ENCODE measurements at places on chromosomes 2 and 18.

- DNase-seq, result no peak
Measured at GRCh38 chr2:151410485-151410834, 758 bp downstream of the RIF1 start.

DNA sequence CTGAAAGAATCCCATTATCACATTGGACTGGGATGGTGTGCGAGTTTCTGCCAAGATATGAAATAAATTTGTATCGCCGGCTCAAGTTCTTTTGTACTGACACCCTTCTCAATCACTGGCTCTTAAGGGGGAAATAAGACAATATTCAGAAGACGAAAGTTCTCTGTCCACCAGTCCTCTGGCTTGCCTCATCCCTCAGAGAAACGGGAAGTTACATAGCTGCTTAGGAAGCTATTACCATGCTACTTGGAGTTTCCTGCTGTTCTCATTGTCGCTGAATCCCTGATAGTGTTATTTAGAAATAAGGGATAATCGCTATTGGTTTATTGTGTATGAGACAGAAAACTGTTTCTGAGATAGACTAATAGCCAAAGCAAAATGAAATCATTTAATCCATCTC, 205.0 kb upstream of the ZNF521 start:
- no peak for DNase-seq

DNA sequence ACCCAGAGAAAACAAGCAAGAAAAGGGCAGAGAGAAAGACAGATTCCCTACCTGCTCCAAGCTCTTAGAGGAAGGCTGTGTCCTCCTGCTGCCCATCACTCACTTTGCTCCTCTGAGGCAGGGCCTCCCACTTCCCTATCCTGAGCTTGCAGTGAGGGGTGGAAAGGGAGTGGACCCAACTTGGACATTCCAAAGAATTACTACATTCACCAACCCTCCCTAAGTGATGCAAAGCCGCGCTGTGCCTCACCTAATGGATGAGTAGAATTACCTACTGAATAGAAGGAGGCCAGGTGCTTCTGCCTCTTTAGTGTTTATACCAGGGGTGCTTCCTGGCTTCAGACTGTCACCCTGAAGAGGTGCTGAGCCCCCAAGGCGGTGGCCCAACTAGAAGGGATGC, 5.6 kb upstream of the OSR1 start:
- no peak for DNase-seq

GRCh38 chr2:38371235-38371634, 5.8 kb downstream of the ATL2 start:
- no peak for DNase-seq

GRCh38 chr2:1821530-1821929, 77.2 kb upstream of the PXDN start:
- DNase-seq, result no peak

GRCh38 chr2:231356466-231356844, 39.1 kb upstream of the B3GNT7 start:
- DNase-seq, result no peak

GRCh38 chr2:211114826-211115455, 558.5 kb downstream of the CPS1 start:
- no peak for DNase-seq

GRCh38 chr2:241224018-241224850, 35.8 kb downstream of the ANO7 start:
- no peak for DNase-seq

- no peak for DNase-seq
Measured at GRCh38 chr2:26850000-26850431, 2.1 kb downstream of the DPYSL5 start.

- DNase-seq, result no peak
Measured at GRCh38 chr2:2127467-2127866, 203.6 kb downstream of the MYT1L start.

GRCh38 chr2:1207962-1208510, 205.2 kb upstream of the TPO start:
- DNase-seq, result no peak

DNA sequence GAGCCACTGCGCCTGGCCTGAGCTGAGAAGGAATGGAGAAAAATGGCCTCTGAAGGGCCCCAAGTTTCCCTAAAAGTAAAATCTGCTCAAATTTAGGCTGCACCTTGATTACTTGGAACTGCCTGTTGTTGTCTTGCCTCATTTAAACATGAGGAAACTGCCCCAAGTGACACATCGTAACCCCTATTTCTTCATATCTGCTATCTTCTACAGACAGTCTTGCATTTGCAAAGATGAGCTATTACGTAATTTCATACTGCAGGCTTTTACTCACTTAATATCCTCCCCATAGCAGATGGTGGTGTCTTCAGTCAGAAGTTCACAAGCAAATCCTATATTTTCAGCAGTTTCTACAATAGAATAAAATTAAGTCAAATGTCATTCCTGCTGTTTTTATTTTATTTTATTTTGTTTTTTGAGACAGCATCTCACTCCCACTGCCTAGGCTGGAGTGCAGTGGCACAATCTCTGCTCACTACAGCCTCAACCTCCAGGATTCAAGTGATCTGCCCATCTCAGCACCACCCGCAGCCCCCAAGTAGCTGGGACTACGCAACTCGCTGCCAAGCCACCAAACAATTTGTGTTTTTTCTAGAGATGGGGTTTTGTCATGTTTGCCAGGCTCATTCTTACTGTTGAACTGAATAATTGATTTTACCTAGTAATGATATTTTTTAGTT, 45.3 kb upstream of the NARS1 start:
- DNase-seq, result no peak

All from left forelimb (tissue), 1 donor.